Naive thymus-derived CD8-positive, alpha-beta T cell (primary cell): ENCODE measurements at places on chromosomes 1 and 21.

DNA sequence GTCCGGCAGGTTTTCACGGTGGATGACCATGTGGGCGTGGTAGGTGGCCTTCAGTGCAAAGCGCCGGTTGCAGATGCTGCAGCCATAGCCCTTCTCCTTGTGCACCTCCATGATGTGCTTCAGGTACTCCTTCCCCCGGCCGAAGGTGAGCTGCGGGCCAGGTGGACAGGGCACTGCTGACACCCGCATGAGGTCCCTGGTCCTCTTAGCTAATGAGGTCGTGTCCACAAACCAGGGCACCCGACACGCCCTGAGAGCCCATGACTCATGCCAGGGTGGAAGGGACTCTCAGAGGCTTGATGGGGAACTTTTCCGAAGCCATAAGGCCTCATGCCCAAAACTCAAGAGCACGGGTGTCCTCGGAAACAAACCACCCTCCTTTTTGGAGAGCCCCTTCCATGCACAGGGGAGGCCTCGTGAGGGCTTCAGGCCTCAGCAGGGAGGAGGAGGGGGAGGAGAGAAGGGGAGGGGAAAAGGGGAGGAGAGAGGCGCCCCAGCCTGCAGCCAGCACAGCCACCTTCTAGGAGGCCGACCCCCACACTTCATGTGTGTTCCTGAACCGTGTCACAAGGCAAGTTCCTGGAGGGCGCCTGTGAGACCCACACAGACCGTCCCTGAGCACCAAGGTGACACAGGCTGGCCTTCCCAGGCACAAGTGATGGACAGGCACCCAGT lies 54.4 kb upstream of the RIPK4 start:
- no peak for DNase-seq

GRCh38 chr1:150066838-150067183 lies 765 bp upstream of the VPS45 start:
- peak; percentile 19 for DNase-seq

- no peak for DNase-seq
Observed at GRCh38 chr1:84635429-84635828, 54.8 kb downstream of the SSX2IP start.

DNA sequence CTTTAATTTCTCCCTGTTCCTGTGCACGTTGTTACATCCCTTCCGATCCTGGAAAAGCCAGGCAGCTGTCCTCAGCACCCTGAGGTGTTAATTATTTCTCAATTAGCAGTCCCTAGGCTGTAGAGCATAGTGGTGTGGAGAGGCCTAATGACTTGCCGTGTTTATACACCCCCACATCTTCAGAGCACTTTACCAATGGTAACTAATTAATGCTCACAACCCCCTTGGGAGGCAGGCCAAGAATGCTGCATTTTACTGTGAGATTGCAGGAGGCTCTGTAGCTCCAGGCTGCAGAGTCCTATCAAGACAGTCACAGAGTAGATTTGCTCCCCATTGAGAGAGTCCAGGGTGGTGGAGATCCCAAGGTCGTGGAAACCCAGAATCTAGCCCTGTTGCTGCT lies 2.4 kb upstream of the PARS2 start:
- no peak for DNase-seq

DNA sequence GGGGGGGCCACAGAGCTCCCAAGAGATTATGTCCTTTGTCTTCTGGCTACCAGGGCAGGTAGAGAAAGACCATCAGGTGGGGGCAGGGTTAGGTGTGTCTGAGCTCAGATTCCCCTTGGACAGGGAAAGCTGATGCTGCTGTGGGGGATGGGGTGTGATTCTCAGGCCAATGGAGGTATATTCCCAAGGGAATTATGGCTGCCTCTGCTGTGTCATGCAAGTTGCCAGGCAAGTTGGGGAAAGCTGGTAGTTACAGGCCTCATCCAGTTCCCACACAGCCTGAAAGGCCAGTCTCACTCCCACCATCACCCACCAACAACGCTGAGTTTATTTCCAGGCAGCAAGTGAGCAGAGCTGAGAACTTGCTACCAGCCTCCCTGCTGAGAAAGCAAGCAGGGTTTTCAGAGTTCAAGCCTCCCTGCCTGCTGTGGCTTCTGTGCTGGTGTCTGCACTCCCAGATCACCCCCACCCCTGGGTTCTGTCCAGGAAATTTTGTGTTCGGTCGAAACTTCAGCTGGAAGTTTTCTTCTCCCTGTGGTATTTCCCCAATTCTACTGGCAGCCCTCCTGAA lies 21.3 kb downstream of the IFI16 start:
- DNase-seq: no peak

DNA sequence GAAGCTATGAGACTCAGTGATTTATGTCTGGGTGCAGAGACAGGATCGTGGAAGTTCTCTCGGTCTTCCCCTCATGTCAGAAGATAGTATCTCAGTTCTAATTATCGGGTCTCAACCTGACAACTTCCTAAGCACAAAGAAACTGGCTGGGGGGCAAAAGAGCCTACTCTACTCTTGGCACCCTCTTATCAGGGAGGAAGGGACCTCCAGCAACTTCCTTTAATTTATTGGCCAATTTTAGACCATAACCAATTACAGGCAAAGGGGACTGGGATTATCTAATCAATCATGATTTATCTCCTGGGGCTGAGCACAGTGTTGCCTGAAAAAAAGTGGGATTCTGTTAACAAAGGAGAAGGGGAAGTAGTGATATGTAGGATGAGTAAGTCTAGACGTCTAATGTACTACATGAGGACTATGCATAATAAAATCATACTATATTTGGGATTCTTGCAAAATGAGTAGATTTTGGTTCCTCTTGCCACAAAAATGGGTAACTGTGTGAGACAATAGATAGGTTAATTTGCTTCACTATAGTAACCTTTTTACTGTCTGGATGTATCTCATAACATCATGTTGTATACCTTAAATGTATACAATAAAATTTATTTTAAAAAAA lies 98.8 kb downstream of the ZFYVE9 start:
- DNase-seq: no peak
